ENCODE measurements at places on chromosomes 2 and 18. TPM values are rescaled to one million over a fixed set of nuclear protein-coding genes. Genes with fewer than 3 reads are reported as not detected.

DNA sequence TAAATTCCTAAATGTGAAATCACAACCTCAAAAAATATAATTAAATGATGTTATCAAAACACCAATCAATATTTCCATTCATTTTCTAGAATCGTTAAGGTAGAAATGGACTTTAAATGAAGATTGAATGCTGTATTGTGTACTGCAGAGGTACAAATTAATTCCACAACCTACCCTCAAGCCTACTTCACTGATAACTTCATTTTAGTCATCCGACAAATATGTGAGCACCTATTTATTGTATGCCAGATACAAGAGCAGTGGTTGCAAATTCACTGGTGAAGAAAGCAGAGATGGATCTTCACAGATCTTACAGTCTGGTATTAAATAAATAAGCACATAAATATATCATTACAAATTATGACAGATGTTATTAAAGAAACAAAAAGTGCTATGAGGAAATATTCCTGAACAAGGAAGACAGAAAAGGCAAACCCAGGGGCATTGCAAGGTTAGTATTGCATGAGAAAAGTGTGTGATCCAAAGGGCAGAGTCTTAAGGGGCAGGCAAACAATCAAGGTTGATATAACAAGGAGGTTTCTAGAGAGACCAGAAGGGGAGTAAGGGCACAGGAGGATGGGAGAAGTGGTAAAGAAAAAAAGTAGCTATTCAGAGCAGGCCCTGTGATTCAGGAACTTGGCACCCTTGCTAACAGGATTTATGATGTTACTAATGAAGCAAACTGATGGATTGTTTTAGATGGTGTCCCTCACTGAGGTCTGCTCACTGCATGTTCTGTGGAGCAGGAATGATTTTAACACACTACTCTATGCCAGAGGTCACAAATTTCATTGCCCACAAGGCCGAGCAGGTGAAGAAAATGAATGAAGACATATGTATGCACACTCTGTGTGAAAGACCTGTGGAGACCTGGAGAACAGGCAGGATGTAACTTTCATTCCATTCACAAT lies 128.0 kb upstream of the CCDC150 start:
- no peak overlapping the region for H3K27ac ChIP-seq
- no peaks in the 10 kb centered on the region for H3K27me3 ChIP-seq
- H3K4me3 ChIP-seq, result no peak overlapping the region
- peaks cover 83% of the 10 kb centered on the region for H3K4me1 ChIP-seq
- DNase-seq, result no peak

DNA sequence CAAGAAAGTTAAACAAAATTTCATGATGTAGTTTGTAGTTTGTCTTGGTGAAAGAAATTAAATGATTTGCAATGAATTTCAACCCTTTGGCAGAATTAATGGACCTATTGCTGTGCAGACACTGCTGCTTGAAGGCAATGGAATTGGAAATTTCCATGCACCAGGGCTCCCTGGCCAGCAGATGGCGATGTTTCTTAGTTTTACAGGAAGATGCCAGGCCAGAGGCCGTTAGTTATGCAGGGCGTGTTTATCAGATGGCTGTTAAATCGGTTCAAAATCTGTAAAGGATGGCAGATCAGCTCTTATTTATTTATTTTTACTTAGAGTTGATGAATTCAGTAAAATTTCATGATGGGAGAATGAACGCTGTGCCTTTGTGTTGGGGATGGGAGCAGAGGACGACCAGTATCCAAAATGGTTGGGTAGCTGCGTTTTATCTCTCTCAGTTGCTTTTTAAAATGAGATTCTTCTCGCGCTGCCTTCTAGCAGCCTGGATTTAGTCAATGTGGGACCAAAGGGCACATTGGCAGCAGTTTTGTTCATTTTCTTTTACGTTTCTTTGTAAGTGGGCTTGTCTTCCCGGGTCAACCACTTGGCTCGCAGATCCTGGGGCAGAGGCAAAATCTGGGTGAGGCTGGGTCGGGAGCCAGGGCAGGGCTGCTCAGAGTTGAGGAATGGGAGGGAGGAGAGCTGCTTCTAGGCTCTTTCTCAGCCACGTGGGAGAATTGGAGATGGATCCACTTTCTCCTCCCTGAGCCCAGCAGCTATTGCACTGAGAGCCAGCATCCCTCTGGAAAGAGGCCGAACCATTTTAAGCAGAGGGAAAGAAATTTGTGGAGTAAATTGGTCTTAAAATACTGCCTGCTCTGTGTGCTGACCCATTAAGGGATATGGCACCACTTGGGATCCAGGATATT lies 344.0 kb downstream of the PIK3C3 start:
- no peaks in the 10 kb centered on the region for H3K27me3 ChIP-seq
- no peaks in the 10 kb centered on the region for H3K36me3 ChIP-seq
- no peak overlapping the region for H3K4me3 ChIP-seq
- no peak for DNase-seq
- H3K27ac ChIP-seq, result peak overlapping the region; percentile 30

ACOXL gene
- total RNA-seq, result not detected

SRD5A2 gene
- total RNA-seq, result not detected

GRCh38 chr2:181657379-181657778 lies 474 bp upstream of the CERKL start:
- H3K4me3 ChIP-seq, result peak overlapping the region; percentile 47
- H3K36me3 ChIP-seq, result no peaks in the 10 kb centered on the region
- peaks cover 8% of the 10 kb centered on the region for H3K4me1 ChIP-seq
- no peaks in the 10 kb centered on the region for H3K27me3 ChIP-seq
- H3K27ac ChIP-seq, result no peak overlapping the region

MDH1B gene
- 0.61 TPM for total RNA-seq

SPC25 gene
- 5.9 TPM for total RNA-seq

All from esophagus squamous epithelium (tissue), 5 donors.